ENCODE measurements at places on chromosomes 3 and 15.

DNA sequence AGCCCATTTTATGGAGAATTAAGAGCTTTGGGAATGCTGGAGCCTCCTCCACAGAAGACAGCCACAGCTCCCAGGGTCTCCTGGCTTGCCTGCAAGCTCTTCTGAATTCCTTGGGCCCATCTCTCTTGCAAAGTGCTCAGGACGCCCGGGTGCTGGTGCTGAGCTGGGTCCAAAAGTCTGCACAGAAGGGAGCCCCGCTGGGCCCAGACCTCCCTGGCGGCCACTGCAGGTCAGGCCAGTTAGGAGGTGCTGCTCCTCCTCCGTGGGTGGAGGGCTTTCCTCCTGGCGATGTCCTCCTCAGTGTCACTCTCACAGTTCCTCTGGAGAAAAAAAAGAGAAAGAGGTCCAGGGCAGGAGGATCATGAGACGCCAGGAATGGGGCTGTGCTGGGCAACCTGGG lies 74.5 kb upstream of the HERC1 start:
- DNase-seq: no peak

- DNase-seq: no peak
Measured at GRCh38 chr3:55173504-55173903, 245.6 kb upstream of the LRTM1 start.

DNA sequence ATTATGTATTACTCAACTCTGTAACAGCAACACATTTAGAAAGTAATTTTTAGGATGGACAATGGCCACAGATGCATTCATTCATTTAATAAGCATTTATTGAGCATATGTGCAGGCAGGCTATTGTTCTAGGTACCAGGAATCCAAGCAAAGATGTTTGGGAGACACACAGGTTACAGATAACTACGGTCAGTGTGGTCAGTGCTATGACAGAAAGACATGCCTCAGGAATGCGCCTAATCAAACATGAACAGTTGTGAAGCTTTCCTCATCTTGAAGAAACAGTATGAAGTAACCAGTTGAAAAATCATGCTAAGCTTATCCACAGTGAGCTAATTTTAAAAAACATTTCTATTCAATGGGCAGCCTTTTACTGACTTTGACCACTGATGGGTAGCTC lies 155.4 kb upstream of the CCDC54 start:
- no peak for DNase-seq

- no peak for DNase-seq
Measured at GRCh38 chr3:94356581-94356980, 293.7 kb downstream of the NSUN3 start.

GRCh38 chr3:126525091-126525852 lies 1.3 kb downstream of the CHST13 start:
- DNase-seq: no peak

- no peak for DNase-seq
Measured at GRCh38 chr3:48039487-48040190, 23.4 kb upstream of the MAP4 start.

GRCh38 chr3:114406286-114406685 lies 112.5 kb downstream of the TIGIT start:
- DNase-seq: no peak

DNA sequence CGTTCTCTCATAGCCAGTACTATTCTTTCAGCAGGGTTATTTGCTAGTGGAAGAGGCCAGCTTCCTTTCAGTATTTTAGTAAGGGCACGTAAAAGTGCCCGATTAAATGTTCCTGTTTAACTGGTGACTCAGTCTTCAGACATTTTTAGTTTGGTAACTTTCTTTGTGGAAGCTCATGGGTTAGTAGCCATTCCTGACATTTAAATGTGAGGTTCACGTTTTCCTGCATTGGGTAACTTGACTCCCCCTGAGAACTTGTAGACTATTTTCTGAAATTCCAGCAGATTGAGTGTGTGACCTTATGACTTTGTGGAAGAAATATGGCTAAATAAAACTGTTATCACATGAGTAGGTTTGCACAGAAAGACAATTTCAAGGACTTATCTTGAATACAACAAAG lies 16.9 kb downstream of the ABHD2 start:
- no peak for DNase-seq

- no peak for DNase-seq
Measured at GRCh38 chr3:5187920-5188418, 462 bp downstream of the EDEM1 start.

DNA sequence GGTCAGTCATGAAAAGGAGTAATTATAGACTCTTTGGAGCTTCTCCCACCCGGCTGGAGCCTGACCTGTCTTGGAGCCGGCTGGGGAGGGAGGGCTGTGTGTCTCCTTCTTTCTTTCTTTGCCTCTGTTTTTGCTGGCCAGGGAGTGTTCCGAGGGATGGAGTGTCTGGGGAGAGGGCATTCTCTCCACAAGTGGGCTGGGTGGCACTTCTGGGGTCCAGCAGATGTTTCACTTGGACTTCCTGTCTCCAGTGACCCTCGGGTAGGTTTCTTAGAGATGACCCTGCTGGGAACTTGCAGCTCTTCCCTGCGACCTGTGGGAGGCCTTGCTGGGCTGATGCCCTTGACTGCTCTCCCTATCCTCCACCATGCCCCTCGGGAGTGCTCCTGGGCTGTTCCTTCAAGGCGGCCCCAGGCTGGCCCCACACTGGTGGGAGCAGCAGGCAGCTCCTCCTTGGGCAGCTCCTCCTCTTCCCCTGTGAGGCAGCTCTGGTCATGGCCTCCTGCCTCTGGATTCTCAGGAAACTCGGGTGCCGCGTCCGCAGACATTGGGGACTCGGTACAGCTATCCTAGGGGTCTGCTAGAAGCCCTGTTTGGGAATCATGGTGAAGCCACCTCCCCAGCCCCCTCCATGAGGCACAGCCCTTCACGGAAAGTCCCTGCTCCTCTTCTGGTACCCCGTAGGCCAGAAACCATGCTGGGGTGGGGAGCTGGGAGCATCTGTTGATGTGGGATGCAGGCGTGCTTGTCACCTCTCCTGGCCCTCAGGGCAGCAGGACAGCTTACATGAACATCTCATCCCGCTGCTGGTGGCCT lies 44.9 kb downstream of the APBA2 start:
- DNase-seq: no peak

DNA sequence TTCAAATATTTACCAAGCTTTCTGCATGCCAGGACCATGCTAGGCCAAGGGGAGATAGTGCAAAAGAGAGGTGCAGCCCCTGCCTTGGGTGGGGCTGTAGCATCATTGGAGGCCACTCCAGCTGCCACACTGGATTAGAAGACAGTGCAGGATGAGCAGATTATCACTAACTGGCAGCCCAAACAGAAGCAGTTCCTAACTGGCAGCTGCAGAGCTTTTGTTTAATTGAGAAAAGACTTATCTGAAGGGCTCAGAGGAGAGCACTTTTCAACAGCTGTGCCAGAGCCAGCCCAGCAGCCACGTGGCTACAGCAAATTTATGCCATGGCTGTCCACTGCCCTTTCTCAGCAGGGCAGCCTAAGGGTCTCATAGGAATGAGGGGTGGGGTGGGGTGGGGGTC lies 13.5 kb upstream of the ACSBG1 start:
- DNase-seq: no peak

DNA sequence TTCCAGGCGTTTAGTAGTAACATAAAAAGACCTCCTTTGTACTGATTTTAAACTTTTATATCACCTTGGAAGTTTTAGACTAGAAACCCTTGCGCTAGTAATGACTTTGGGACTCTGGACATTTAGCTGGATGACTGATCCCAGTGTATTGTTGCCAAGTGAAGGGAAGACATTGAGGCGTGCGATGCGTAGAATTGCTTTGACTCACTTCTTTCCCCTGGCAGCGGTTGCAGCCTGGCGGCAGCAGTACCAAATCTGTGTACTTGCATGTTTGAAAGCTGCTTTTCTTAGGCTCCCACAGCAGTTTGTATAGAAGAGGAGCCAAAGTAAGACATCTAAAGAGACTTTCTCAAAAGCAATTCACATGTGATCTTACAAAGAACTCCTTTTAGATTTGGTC lies 151.6 kb downstream of the BBX start:
- no peak for DNase-seq

- no peak for DNase-seq
Measured at GRCh38 chr3:138408751-138409570, 25.5 kb upstream of the ESYT3 start.

GRCh38 chr15:79900087-79900486 lies 3.3 kb upstream of the MTHFS start:
- DNase-seq: no peak

DNA sequence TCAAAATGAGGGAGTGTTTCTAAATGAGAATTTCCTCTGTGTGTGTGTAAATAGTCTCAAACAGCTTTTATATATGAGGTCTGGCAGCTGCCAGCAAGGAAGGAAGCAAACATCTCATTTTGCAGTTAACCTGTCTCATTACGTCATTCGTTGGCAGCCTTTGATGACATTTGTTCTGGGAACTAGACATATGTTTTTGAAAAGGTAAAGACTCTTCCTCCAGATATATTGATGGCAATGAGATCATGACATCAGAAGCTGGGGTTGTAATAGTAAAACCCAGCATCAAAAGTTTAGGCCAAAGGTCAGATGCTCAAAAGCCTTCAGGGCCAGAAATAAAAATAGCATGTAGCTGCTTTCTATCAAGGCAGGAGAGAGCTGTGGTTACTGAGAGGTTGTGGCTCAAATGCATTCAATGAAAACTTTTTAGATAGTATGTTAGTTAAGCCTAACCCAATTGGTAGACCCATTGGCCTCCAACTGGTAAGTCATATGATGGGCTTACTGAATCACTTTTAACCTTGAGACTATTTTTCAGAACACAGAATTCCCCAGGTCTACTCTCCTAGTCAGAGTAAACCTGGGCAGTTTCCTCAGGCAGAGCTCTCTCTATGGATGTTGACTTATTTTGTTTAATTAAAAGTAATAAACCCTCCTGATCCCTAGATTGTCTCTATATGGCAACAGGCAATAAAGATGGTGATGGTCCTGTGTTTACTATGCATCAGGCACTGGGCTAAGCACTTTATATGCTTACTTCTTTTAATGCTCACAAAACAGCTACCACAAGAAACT lies 386.5 kb upstream of the CFAP20DC start:
- DNase-seq: no peak

- no peak for DNase-seq
Measured at GRCh38 chr3:130755666-130756065, 9.0 kb upstream of the PIK3R4 start.

- no peak for DNase-seq
Measured at GRCh38 chr15:78407608-78408354, 30.2 kb upstream of the IREB2 start.

- DNase-seq: no peak
Measured at GRCh38 chr3:187082758-187083375, 56.4 kb downstream of the RPL39L start.

DNA sequence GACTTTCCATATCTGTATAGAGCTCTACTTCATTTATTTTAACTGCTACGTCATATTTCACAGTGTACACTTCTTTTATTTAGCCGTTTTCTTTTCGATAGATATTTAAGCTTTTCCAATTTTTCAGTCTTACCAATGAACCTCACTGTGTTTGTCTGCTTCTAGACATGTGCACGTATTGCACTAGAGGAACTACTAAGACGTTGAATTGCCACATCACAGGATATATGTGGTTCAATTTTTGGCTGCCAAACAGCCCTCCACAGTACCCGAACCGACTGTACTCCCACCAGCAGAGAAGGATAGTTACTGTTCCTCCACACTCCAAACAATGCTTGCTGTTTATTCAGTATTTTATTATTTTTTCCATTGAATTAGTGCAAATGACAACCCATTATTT lies 2.0 kb downstream of the NR1I2 start:
- DNase-seq: no peak

DNA sequence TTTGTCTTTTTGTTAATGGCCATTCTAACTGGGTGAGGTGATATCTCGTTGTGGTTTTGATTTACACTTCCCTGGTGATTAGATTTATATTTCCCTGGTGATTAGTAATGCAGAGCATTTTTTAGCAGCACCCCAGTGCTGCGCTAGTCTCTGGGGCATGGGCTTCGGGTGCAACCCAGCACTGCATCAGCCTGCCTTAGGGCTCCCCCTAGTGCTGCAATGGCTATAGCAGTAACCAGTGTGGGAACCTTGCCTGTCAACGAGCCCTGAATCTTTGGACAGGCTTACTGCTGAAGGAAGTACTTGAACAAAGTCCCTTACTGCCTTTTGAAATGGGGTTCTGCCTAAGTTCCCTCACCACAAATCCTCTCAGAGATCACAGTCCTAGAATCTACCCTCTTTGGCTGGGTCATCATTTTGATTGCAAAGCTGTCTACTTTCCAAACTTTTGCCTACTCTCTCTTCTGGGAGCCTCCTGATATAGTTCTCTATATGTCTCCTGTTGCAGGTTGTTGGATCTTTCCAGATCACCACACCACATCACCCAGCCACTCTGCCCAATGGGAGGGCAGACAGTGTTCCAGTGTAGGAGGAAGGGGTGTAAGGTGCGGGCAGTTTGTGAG lies 79.2 kb upstream of the CCNL1 start:
- peak; percentile 11 for DNase-seq

GRCh38 chr3:59816312-59816711 lies 766.5 kb upstream of the CFAP20DC start:
- DNase-seq: no peak

- DNase-seq: no peak
Measured at GRCh38 chr3:55620351-55621025, 133.4 kb upstream of the WNT5A start.

DNA sequence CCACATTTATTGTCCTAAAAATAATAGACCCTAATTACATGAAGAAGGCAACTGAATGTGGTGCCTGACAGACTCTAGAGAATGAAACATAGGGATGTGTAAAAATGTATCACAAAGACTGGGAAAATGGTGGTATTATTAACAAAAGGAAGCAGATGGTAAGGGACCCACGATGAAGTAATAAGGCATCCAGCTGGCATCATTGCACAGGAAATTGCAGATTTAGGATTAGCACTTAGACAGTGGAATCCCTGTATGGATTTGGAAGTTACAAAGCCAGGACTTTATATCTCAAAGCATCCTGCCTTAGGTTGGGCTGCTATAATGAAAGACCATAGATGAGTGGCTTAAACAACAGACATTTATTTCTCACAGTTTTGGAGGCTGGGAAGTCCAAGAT lies 104.3 kb downstream of the PPM1L start:
- no peak for DNase-seq

Measured in NCI-H1048 (cell line).